ENCODE measurements at places on chromosomes 13 and 19. TPM values are rescaled to one million over a fixed set of nuclear protein-coding genes. Genes with fewer than 3 reads are reported as not detected.

Gene MCEMP1
- not detected for total RNA-seq

Gene APLP1
- total RNA-seq: 0.42 TPM

Gene KRTDAP
- 1.4 TPM for total RNA-seq

Gene CRLF1
- 0.31 TPM for total RNA-seq

Gene MBD3L2
- total RNA-seq: not detected

Gene NPHS1
- not detected for total RNA-seq

Gene TRPC4
- total RNA-seq: not detected

Gene APOC4
- total RNA-seq: not detected

Gene FPR3
- total RNA-seq: not detected

Gene ZNF69
- total RNA-seq: 0.16 TPM

Gene TTC9B
- not detected for total RNA-seq

Gene ERICH4
- not detected for total RNA-seq

Gene IL27RA
- total RNA-seq: 7.1 TPM

Gene KLK2
- not detected for total RNA-seq

Gene DAND5
- total RNA-seq: not detected

Gene KMT5C
- total RNA-seq: 11.9 TPM

Gene SGCG
- not detected for total RNA-seq

Gene WDR62
- total RNA-seq: 2.7 TPM

Gene CYP2A7
- total RNA-seq: not detected

Gene SHC2
- total RNA-seq: not detected

Gene CEBPA
- total RNA-seq: 1.2 TPM

Gene ZNF709
- total RNA-seq: 0.47 TPM

Gene HRC
- total RNA-seq: not detected

Gene PSG1
- not detected for total RNA-seq

Gene ZGLP1
- 1.5 TPM for total RNA-seq

Gene ATP4B
- not detected for total RNA-seq

Gene NEK5
- total RNA-seq: not detected

Gene MZT1
- 31.2 TPM for total RNA-seq

Gene GPALPP1
- 11.9 TPM for total RNA-seq

Gene ARHGAP33
- total RNA-seq: 0.94 TPM

Gene MLLT1
- total RNA-seq: 15.3 TPM

Gene ZNF543
- 4.7 TPM for total RNA-seq

Gene RELB
- 20.6 TPM for total RNA-seq

Gene SMIM44
- not detected for total RNA-seq

Gene PODNL1
- 0.16 TPM for total RNA-seq

Gene LAMP1
- 127 TPM for total RNA-seq

Gene ARL11
- not detected for total RNA-seq

Gene LGALS14
- total RNA-seq: not detected

Gene TEX26
- total RNA-seq: not detected

Data from hair follicular keratinocyte (primary cell).